Activated CD4-positive, alpha-beta T cell treated with anti-CD3 and anti-CD28 coated beads for 36 hours (primary cell): ENCODE measurements at places on chromosomes 11 and 22.

- no peak for DNase-seq
Observed at GRCh38 chr11:113159988-113160807, 154.2 kb upstream of the TTC12 start.

DNA sequence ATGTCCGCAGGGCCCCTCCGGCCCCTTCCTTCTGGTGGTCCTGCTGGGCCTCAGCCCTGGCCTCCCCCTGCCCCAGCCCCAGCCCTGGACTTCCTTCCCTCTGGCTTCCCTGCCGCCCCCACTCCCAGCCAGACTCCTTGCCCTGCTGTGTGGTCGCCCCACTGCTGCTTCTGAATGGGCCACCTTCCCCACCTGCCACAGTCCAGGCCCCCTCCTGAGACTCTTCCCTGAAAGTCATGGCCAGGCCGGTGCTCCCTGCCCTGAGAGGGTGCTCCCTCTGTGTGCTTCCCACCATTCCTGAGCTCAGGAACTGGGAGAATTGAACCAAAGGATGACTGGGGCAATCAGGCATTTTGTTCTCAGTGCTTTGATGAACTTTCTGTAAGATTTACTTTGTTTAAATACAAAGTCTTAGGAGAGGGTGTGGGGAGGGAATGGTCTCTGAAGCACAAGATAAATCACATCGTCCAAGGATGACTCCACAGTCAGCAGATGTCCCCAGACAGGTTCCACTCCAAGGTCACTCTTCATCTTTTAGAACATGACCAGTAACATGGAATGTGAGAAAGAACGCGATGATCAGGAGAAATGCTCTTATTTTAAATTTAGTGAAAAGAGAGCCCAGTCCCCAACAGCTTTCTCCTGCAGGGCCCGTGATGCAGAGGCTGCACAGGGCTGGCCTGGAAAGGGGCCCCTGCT, 774 bp downstream of the APOBEC3D start:
- no peak for DNase-seq

DNA sequence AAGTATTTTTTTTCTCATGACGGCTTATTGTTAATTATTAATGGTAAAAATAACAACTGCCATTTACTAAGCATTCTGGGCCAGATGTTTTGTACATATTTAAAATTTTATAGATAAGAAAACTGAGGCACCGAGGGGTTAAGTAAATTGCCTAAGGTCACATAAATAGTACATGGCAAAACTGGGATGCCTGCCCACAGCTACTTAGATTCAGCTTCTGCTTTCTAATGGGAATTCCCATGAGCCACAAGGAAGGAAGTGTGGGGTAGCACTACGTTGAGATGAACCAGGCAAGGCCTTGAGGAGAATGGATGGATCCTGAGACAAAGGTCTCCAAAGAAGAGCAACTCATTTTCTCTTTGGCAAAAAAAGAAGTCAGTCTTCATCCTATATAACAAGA, 11.9 kb upstream of the PHF21A start:
- no peak for DNase-seq

GRCh38 chr11:122524898-122525297, 130.6 kb upstream of the UBASH3B start:
- DNase-seq: no peak

GRCh38 chr11:34240150-34240494, 117.7 kb downstream of the ABTB2 start:
- no peak for DNase-seq

GRCh38 chr22:22910272-22911240, 22.9 kb downstream of the IGLL5 start:
- DNase-seq: no peak

DNA sequence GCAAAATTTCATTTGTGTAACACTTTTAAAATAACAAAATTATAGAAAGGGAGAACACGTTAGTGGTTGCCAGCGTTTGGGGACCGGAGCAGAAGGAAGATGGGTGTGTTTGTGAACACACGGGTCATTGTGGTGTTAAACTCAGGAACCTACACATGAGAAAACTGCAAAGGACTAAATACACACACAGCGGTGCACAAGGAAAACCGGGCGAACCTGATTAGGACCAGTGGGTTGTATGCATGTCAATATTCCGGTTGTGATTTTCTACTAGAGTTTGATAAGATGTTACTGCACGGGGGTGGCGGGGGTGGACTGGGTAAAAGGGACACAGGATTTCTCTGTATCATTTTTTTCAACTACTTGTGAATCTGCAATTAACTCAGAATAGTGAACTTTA, 351.2 kb downstream of the OPCML start:
- no peak for DNase-seq

DNA sequence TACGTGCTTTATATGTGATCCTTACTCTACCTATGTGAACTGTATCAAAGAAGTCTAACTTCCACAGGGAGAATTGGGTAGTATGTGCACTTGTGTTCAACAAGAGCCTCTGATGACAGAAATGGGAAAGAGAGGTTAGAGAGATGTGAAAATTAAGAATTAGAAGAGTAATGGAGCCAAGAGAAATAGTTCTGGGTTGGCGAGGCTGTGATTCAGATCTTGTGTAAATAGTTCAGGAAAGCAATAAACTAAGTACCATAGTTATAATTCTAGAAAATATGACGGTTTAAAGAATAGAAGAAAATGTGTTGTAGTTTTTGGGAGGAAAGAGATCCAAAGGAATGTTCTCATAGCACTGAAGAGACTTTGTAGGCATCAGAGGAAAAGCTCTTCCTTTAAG, 112.4 kb downstream of the ARHGAP42 start:
- no peak for DNase-seq

- DNase-seq: no peak
Observed at GRCh38 chr22:40006641-40007040, 11.9 kb downstream of the FAM83F start.
